LHCN-M2 (cell line): ENCODE measurements at places on chromosomes 5 and 9. TPM values are rescaled to one million over a fixed set of nuclear protein-coding genes. Genes with fewer than 3 reads are reported as not detected.

- DNase-seq, result no peak
Observed at GRCh38 chr9:89591274-89592212, 13.3 kb upstream of the GADD45G start.

- no peak for DNase-seq
Observed at GRCh38 chr5:435156-435790, 7.7 kb upstream of the EXOC3 start.

DNA sequence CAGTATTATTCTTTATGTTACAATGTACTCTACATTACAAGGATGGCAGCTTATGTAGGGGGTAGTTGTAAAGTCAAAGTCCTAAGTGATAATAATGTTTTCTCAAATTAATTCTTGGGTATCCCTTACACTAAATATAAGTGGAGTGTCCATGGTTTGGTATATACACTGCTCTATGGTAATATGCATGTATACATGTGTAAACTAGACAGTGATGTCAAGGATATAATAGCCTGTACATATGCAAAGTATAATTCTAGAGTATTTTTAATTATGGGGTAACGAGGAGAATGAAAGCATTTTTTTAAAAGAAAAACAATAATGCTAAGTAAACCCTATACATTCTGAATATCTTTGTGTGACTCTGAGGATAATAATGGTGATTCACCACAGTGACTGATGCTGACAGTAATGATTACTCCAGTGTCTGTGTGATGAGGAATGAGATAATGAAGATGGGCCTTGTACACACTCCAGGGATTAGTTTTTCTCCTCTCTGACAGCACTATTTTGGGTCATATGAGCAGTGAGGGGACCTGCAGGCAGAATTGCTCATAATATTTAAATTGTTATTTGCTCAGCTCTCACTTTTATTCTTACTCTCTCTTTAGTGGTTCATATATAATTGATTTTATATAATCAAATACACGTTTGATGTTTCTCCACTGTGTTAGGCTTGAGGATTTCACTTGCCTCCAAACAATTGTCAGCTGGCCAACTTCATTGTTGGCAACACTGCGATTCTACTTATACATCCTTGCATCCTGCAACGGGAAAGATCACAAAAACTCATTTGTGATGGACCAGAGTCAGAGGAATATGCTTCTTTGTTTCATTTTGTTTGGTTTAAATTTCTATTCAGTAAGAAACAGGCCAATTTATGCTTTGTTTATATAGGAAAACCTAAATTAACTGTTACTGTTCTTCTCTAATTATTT is 88.2 kb downstream of the NREP start:
- DNase-seq, result peak; percentile 17

- no peak for DNase-seq
Observed at GRCh38 chr5:61496446-61496845, 164.4 kb downstream of the ZSWIM6 start.

DNA sequence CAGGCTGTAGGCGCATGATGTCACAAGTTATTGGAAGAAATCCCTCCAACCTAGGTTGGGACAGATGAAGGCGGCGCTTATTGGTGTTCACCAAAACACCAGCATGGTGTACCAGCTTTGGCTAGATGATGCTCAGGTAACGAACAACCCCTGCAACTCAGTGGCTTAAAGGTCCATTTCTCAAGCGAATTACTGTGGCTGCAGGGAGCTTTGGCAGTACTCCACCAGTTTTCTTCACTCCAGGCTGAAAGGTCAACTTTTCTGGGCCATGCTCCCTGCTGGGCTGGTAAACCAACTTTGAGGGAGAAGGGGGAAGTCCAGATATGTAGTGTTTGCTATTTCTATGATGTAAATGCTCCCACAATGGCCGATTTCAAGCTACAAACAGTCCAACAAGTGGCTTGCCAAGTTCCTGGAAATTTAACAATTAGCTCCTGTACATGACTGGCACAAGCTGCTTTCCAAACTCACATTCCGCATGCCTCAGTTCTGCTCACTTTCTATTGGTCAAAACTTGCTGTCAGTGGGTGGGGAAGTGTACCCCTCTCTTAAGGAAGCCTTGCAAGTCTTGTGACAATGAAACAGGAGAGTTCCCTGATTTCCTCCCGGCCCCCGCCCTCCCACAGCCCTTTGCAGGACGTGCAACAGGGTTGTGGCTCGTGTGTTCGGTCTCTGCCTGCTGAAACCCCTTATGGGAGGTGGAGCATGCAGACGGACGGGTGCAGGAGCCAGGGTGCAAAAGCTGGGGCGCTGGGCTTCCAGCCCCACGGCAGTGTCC is 588 bp upstream of the ZBED3 start:
- no peak for DNase-seq

- DNase-seq, result peak; percentile 11
Observed at GRCh38 chr5:139919308-139919707, 123.7 kb downstream of the PSD2 start.

GRCh38 chr9:130894546-130894945 is 2.1 kb downstream of the QRFP start:
- DNase-seq, result no peak

- DNase-seq, result no peak
Observed at GRCh38 chr5:34932947-34933346, 3.6 kb downstream of the DNAJC21 start.

DNA sequence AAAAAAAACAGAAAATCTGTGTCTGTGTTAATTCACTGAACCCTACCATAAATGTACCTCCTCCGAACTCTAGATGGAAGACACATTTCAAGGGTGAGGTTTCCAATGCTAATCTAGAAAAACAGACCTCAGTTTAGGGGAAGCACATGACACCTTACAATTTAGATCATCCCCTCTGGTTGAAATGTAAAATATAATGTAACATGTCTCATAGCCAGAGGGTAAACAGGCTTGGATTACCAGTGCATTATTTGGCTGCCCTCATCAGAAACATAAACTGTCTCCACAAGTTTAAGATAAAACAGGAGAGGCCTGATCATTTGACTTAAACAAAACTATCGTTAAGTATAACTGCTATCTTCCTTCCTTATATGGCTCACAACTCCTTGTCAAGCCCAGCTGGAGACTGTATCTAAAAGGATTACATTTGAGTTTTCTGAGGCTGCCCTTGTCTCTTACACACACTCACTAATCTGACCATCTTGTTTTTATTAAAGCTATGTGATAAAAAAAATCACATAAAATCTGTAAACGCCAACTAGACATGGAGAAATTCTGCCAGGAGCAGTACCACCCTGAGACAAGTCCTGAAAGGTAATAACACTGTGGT is 105.7 kb downstream of the LURAP1L start:
- no peak for DNase-seq

Gene PCDHA5
- total RNA-seq, result not detected in 2 replicates

Gene RETREG1
- 2.4 and 4.0 TPM in 2 replicates for total RNA-seq

Gene FBXO4
- total RNA-seq, result 13.2 and 23.1 TPM in 2 replicates

Gene ANKRD18A
- 0.19 and 0.34 TPM in 2 replicates for total RNA-seq
